ENCODE measurements at places on chromosomes 1 and 21.

DNA sequence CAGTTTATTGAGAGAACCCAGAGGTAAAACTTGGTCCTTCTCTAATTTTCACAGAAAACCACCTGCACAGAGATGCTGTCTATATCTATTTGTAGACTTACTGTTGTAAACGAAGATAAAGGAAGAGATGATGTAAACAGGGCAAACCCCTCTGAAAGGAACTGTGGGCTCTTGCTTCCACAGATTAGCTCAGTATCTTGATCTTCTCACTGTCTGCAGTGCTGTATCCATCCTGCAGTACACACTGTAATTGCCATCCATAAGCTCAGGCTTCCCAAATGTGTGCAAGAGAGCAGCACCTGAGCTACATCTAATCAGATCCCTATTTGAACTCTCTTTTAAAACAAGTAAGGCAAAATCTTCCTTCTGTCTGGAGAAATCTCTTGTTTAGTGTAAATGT, 16.6 kb upstream of the RWDD3 start:
- no peak for DNase-seq

DNA sequence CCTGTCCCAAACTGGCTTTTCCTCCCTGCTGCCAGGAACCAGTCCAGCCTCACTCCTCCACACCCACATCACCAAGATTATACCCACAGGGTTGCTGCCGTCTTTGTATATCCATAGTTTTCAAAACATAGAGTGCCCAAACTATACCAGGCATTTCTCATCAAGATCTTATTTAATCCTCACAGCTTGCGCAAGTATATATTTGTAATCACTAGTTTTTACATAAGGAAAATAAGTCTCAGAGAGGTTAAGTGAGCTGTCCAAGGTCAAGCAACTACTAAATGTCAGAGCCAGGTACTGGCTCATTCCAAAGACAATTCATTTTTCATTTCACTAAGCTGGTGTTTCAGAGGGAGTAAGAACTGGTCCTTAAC, 34.9 kb upstream of the ZNF362 start:
- DNase-seq, result no peak

- DNase-seq, result no peak
These were observed 10.0 kb downstream of the PLA2G2D start for GRCh38 chr1:20109223-20109856.

DNA sequence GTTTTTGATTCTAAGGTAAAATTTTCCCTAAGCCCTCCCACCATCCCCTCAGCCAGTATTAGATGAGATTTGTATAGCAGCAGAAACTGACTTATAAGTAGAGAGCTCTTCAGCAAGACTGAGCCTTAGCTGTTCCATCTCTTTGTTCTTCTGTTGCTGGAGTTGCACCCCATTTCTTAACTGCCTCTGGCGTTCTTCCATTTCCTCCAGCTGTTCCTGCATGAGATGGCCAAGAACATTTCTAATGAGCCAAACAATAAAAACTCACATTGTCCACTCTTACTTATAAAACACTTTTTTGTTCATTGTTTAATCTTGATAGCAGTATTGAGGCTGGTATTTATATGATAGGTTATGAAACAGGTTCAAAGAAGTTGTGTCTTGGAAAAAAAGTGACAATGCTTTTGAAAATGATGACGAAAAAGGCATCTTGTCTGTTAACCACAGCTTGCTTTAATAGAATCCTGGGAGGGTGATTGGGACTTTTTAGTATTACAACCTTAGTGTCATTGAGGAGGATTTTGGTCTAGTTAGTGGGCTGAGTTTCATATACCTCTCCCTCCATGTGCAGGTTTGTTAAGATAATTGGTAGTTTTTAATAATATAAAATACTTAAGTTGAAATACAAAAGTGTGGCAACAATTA, 18.3 kb downstream of the SYNC start:
- no peak for DNase-seq

DNA sequence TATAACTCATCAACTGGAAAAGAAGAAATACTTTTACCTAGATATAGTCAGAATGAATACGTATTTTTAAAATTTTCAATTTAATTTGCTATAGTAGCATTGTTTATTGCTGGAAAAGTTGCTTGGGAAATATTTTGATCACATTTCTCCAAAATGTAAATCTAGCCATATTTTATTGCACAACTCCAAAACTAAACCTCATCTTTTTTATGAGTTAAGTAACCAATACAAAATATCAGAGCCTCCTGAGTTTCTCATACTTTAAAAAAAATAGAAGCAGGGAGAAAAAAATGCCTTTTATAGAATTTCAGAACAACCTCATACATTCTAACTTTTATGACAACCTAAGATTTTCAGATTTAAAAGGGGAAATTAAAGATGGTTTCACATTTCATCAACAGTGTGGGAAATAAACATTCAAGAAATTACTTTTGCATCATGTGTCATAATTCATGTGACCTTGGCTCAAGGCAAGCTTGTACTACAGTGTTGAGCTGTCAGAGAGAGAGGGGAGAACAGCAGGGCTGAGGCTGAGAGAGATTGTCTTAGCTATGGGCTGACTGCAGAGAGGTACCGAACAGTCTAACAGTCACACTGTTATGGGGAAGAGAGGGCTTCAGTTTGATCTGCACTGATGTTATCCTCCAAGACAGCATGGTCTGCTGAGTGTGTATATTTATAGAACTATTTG, 519.0 kb downstream of the LTN1 start:
- no peak for DNase-seq

GRCh38 chr1:93095804-93096585, 16.9 kb downstream of the MTF2 start:
- no peak for DNase-seq

- no peak for DNase-seq
These were observed 96.1 kb downstream of the LACTBL1 start for GRCh38 chr1:22876359-22877111.

DNA sequence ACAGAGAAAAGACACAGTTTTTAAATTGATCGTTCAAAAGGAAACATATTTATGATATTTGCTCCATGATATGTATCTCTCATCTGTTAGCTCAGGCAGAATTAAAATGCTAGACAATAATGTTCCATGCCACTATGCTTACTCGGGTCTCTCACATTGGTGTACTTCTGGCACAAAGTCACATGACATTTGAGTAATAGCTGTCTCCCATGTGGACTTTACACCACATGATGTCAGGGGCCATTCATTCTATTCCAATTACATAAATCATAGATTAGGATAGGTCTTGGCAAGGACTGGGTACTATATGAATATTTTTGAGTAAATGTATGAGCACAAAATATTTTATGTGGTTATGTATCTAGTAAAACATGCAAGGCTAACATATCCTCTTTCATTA, 648.4 kb downstream of the PLA2G4A start:
- DNase-seq, result no peak

- DNase-seq, result no peak
These were observed 55.7 kb downstream of the LRRC8C start for GRCh38 chr1:89688607-89689006.

DNA sequence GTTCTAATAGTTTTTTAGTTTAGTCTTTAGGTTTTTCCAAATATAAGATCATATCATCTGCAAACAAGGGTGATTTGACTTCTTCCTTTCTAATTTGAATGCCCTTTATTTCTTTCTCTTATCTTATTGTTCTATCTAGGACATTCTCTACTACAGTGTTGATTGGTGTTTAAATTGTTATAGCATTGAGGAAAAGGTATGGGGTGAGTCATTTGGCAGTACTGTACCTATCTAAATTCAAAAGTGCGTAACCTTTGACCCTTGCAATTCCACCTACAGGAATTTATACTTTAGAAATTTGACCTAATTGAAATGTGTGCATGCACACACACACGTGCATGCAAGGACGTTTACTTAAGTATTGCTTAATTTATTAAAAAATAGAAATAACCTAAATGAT, 78.3 kb downstream of the MAB21L3 start:
- DNase-seq, result no peak

GRCh38 chr1:232634096-232634495, 4.2 kb upstream of the SIPA1L2 start:
- no peak for DNase-seq

- no peak for DNase-seq
These were observed 161.4 kb downstream of the UCK2 start for GRCh38 chr1:165988817-165989216.

DNA sequence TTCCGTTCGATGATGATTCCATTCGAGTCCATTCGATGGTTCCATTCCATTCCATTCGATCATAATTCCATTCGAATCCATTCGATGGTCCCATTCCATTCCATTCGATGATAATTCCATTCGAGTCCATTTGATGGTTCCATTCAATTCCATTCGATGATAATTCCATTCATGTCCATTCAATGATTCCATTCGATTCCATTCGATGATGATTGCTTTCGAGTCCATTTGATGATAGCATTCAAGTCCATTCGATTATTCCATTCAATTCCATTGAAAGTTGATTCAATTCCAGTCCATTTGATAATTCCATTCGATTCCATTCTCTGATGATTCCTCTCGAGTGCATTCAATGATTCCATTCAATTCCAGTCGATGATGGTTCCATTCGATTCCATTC, 3895.3 kb downstream of the SRGAP2C start:
- no peak for DNase-seq
